EH (cell line): ENCODE measurements at places on chromosomes 4 and X.

- peak; percentile 93 for DNase-seq
Observed at GRCh38 chr4:110854021-110854678, 231.3 kb upstream of the PITX2 start.

DNA sequence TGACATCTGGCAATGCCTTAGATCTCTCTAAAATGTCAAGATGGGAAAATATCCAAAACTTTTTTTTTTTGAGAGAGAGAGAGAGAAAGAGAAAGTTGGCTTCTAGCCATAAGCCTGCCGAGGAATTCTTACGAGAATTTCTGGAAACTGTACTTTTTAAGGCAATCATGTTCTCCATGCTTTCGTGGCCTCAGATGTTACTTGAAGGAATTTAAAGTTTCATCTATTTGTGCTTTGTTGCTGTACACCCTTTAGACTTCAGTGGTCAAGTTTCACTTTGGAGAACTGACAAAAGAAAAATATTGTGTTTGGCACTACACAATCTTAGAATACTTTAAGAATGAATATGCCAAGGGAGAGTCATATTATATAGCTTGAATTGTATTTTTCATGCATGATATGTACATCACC, 53.9 kb downstream of the FAT4 start:
- DNase-seq = peak; percentile 87

- no peak for DNase-seq
Observed at GRCh38 chr4:118783887-118784286, 52.0 kb downstream of the SEC24D start.

DNA sequence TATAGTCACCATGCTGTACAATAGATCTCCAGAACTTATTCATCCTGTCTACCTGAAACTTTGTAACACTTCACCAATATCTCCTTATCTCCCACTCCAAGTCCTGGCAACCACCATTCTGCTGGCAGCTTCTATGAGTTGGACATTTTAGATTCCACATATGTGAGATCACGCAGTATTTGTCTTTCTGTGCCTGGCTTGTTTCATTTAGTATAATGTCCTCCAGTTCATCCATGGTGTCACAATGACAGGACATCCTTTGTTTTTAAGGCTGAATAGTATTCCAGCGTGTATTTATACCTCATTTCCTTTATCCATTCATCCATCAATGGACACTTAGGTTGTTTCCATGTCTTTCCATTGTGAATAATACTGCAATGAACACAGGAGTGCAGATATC, 198.7 kb downstream of the QDPR start:
- DNase-seq = no peak

GRCh38 chr4:83657336-83657735, 121.4 kb downstream of the GPAT3 start:
- DNase-seq = no peak

DNA sequence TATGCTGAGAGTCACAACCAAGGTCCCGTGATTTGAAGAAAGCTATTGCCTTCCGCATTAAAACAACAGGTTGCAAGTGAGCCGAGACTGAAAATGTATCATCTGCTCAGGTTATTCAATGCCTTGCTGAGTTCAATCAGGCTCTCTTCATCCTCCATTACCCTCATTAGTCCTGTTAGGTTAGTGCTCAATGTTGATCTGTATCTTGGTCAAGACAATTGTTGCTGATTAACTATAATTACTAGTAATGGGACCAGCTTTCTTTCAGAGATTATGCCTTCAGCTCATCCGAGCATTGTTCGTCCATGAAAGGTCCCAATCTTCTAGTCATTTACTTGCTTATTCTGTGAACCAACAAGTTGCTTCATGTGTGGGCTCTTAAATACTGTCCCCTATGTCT, 534.6 kb upstream of the FAM241A start:
- DNase-seq = no peak

- no peak for DNase-seq
Observed at GRCh38 chr4:168868802-168869201, 141.3 kb downstream of the CBR4 start.

DNA sequence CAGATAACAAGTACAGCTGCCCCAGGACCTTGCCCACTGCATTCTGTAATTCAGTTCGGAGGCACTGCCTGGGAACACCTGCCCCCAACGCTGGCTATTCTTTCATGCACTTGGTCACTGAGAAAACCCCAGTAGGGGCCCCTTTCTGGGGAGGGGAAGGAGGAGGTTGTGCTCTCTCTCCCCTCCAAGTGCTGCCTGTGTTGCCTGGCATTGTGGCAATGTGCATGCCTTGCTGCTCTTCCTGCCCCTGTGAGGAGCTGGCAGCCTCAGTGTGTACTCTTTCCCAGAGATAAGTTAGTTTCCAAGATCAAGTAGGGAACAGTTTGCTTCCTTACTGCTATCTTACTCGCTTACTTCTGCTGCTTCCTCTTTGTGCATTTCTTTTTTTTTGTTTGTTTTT, 90.8 kb downstream of the AASDH start:
- no peak for DNase-seq

GRCh38 chrX:103356858-103357257, 552 bp downstream of the TCEAL9 start:
- DNase-seq = peak; percentile 23

GRCh38 chr4:56995525-56995924, 16.8 kb downstream of the POLR2B start:
- DNase-seq = peak; percentile 53

GRCh38 chr4:185888676-185889075, 76.7 kb upstream of the SORBS2 start:
- no peak for DNase-seq

DNA sequence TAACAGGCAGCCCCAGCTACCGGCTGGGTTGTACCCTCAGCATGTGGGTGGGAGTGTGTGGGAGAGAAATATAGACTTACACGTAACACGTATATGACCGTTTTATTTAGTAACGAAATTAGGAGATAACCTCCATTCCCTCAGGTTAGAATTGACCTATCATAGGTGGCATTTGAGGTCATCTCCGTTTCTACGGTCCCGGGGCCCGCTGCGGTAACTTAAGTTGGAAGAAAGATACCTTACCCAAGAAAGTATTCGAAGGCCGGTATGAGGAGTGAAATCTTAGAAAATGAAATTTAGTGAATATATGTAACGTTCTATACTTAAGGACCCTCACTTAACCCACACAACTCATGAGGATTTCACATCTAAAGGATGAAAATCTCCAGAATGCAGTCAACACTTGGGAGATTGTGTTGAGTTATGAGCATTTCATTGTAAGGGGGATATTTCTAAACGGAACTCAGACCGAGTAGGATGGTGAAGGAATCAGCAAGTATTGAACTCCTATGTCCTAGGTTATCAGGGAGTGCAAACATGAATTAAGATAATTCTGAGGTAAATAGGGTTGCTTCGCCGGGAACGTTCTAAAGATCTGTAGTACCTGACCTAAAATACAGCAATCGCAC, 891 bp downstream of the CISD2 start:
- DNase-seq = no peak

- peak; percentile 18 for DNase-seq
Observed at GRCh38 chrX:119249891-119250290, 13.8 kb downstream of the PGRMC1 start.

DNA sequence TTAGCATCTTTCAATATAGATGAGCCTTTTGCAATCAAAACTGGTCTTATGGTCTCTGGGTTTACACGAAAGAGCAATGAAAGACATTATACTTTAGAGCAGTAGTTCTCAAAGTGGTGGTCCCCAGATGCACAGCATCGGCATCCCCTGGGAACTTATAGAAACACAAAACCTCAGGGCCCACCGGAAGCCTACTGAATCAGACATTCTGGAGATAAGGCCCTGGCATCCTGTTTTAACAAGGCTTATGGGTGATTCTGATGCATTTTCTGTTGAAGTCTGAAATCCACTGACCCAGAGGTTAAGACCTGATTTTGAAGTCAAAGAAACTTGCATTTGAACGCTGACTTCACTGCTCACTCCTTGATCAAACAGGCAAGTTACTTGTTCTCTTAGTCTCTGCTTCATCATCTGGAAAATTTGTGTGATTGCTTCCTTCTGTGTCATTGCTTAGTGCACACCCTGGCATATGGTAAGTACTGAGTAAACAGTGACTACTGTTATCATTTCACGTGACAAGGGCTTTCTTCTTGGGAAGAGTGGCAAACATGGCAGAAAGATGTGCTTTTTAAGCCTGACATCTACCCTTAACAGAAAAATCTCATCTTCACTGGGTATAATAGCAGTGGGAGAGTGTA, 14.5 kb downstream of the CHRNA9 start:
- no peak for DNase-seq

DNA sequence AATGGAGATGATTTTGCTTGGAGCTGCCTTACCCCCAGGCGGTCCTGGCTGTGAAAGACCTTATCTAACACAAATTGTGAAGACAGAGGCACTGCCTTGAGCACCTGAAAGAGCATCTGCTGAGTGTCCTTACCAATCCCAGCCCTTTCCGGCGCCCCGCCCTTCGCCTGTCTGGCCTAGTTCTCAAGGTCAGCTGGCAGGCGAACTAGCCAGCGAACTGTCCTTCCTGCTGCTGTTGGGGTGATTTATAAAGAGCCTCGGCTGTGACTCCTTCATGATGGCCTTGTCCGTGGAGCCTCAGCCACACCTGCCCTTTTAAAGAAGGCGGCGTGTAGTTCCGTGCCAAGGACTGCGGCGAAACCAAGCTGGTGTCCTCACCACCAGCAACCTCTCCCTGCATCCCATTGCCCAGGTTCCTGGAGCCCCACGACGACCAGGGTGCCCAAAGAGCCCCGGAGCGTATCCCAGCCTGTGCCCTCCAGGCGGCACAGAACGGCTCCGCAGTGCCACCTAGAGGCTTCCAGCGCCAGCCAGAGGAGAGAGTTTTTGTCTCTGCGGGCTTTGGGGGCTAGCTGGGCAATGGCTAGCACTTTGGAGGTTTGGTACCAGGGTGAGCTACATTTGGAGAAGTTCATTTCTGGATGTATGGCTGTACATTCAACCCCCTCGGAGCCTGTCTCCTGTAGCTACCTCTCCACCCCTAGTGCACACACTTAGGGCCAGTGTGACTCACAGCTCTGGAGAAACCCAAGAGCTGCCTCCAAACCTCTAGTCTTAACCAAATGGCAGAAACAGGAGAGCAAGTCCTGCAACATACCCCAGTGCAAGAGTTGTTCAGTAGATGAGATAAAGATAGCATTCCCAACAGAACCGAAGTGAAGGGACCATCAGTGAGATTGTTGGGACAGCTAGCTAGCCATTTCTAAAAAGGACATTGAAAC, 36.8 kb upstream of the VMA21 start:
- DNase-seq = peak; percentile 26

DNA sequence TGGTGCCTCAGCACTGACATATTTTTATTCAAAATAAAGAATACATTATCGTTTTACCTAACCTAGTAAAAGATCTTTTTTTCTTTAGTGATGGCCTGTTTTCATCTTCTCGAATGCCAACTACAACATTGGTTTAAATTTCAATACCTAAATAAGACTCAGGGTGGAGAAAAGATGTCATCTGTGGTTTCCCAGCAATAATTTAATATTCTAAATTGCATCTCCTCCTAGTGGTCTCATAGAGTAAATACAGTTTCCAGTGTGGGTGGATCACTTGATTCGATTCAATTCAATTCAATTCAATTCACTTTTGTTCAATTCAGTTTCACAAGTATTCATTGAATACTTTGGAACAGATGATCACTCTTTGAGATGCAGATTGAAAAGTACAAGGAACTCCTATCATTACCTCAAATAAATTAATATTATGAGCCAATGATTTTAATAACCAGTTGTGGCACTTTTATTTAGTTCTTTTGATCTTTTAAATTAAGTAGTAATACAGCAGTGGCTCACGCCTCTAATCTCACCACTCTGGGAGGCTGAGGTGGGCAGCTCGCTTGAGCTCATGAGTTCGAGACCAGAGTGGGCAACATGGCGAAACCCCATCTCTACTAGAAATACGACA, 427.2 kb downstream of the FAT4 start:
- peak; percentile 47 for DNase-seq
